ENCODE measurements at places on chromosomes 12 and 14.
A peak's percentile ranks its signal among the peaks of the same experiment; 100 is the strongest.

- peak; percentile 85 for DNase-seq
Measured at GRCh38 chr14:29906256-29906870, 21.3 kb downstream of the PRKD1 start.

DNA sequence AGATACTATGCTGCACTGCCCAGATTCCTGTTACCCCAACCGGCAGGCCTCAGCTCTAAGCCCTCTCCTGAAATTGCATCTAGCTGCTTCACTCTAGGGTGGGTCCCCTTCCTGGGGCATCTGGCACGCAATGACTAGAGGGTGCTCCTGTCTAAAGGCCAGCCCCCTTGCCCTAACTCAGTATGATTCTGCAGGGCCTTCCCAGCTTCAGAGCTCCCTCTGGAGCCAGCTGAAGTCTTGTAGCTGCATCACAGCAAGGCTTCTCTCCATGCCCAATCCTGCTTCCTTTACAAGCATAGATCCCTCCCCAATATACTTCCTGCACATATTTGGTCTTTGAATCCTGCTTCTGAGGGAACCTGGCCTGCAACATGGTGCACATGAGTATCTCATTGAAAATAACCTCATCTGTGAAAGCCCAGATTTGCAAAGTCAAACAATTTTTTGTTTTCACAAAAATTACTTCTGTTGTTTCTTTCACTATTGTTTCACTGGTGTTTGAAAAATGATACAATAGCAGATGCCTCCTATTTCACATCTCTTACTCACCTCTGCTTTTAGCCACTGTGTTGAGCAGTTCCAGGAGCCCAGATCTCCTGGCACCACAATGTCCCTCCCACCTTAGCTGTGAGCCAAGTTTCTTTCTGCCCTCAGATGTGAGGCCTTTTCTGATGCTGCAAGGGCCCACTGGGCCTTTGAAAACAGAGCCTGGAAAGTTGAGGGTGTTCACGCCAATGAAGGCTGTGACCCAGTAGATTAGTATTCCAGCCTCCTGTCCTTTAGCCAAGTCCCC, 169.5 kb upstream of the EGLN3 start:
- DNase-seq = no peak

GRCh38 chr12:75812271-75813018, 219.1 kb downstream of the PHLDA1 start:
- no peak for DNase-seq

DNA sequence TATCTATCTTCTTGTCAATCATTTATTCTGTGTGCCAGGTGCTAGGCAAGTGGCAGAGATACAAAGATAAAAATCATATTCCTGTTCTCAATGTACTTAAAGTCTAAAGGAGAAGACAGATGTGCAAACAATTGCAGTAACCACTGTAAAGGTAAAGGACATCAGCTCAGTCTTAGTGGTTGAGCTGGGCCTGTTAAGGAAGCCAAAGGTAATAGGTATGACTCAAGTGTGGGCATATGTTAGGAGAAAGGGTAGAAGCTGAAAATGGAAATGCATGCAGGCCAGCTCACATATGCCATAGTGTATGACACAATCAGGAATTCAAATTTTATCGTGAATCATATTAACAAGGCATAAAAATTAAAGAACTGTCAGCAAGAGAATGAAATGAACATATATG, 49.8 kb downstream of the FAR2 start:
- no peak for DNase-seq

DNA sequence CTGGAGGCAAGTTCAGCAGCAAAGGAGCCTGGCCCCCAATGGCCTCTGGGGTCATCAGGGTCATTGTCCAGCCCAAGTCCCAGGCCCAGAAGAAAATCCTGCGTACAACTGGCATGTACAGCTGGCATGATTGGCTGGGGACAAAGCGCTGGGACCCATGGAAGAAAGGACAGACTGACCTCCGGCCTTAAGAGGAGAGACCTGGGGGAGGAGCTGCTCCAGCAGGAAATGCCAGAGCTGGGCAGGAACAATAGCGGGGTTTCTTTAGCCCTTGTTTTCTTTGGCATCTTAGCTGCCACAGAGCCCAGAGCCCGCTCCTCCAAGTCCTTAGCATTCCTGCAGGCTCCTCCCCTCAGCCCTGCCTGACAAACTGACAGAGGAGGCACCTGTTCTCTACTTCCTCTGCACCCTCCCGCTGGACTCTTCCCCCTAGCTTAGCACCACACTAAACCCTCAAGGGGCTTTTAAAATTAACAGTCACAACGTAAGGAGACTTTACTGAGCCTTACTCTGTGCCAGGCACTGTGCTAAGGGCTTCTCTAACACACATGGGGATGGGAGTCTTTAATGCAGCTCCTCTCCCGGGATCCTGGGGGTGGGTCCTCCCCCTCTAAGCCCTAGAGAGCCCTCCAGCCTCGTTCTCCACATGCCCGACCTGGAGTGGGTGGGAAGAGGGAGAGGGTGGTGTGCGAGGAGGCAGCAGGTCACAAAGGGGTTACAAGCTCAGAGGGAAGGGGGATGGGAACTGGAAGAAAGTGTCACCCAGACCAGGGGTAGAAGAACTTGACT, 1.8 kb upstream of the AQP5 start:
- DNase-seq = peak; percentile 58

DNA sequence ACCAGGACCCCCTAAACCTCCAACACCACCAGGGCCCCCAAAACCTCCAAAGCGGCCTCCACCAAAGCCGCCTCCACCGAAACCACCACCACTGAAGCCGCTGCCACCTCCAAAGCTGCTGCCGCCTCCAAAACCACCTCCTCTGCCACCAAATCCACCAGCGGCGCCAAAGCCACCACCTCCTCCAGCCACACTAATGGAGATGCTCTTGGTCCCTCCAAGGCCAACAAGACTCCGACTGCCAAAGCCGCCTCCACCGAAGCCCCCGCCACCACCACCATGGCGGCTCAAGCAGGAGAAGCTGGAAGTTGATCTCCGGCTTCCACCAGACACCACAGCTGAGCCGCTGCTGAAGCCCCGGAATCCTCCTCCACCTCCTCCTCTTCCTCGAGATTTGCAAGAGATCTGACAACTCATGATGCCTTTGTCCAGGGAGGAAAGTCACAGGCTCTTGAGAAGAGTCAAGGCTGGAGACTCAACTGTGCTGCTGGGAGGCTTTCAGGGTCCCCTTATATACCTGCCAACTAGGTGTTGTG, at the start of gene KRT2:
TSS of gene KRT2 (minus strand) at position 486 of the 536 bp plus-strand sequence. CDS start at position 417, 69 bp downstream.
- no peak for DNase-seq

DNA sequence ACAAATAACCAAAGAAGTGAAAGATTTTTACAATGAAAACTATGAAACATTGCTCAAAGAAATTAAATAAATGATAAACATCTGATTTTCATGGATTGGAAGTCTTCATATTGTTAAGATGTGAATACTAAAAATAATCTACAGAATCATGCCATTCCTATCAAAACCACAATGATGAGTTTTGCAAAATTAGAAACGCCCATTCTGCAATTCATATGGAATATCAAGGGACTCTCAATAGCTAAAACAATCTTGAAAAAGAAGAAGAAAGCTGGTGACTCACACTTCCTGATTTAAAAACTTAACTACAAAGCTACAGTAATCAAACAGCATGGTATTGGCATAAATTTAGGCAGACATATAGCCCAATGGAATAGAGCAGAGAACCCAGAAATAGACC, 40.2 kb upstream of the CCT2 start:
- no peak for DNase-seq

DNA sequence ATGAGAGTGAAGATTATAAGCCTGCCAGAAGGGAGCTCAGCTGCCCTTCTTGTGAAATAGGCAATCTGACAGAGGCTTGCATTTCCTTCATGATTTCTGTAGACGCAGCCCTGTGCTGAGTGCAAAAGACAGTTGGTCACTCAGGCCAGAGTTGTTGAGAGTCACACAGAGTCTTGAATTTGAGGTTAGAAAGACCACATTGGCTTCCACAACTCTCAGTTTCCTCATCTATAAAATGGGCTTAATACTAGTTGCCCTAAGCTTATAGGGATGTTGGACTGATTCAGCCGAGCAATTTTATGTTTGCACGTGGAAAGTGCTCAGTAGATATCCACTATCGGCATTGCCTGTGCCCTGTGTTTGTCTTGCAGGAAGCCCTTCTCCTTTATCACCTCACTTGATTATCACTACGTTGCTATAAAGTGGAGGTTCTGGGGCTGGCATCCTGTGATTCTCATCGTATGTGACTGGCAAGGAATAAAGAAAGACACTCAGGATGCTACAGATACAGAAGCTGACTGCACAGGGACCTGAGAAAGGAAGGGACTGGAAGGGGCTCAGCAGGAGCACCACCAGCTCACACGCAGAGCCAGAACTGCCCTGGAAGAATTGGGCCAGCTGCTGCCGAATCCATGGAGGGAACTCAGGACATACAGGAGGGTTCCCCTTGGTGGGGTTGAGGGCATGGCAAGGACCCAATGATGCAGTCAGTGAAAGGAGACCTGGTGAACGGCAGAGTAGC, 19.8 kb upstream of the SERPINA4 start:
- DNase-seq = no peak

GRCh38 chr12:94078138-94078723, 70.1 kb upstream of the PLXNC1 start:
- no peak for DNase-seq

DNA sequence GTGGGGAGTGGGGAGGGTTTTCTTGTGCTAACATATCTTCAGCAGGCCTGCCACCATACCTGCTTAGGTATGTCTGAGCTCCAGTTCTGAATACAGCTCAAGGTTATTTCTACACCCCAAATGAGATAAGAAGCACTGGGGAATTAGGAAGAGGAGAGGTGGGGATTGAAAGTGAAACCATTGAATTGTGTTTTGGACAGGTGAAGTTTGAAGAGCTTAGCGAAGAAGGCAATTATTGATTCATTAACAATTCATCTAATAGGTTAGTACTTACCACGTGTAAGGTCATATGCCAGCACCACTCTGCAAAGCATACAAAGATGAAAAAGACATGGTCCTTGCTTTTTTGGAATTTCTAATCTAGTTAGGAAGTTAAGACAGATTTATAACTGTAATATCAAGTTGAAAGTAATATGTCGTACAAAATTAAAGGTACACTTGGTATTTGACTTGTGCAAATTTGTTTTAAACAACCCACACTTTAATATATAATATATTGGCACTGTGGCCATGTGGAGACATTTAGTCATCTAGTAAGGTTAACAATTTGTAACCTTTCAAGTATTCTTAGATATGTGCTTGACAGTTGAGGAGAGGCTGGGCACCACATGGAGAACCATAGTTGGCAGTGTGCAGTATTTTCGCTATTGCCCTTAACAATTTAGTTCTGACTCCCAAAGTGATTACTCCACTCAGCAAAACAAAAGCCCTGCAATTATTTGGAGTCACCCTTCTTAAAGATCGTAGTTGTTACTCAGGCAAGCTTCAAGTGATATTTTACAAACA, 3.6 kb downstream of the SMCO3 start:
- DNase-seq = no peak

GRCh38 chr12:108833355-108833733, 24.0 kb downstream of the SSH1 start:
- DNase-seq = peak; percentile 73

GRCh38 chr14:56276108-56276507, 157.9 kb downstream of the PELI2 start:
- DNase-seq = no peak

DNA sequence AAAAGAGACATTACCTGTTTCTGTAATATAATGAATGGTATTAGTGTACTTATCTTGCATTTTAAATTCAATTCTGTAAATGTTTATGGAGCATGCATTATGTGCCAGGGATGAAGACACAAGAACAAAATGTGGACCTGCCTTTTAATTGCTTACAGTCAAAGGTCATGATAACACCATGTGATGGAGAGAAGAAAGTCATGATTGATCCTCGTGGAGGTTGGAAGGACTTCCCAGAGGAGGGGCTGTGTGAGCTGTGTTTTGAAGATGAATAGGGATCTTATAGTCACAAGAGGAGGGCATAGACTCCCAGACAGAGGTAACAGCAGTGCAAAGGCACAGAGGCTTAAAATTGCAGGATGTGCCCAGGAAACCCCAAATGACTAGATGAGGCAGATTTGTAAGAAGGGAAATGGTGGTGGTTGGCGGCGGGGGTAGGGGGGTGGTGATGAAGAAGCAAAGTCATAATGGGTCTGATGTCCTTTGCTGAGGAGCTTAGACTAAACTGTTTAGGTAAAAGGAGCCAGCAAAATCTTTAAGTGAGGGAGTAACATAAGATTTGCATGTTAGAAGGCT, 151.5 kb downstream of the PRKCH start:
- no peak for DNase-seq

Data from mammary epithelial cell (primary cell).